Stimulated activated CD4-positive, alpha-beta T cell treated with anti-CD3 and anti-CD28 coated beads, TNF-alpha, amount 100 ng/mL, for 1 hour (primary cell): ENCODE measurements at places on chromosomes 6 and 20.

DNA sequence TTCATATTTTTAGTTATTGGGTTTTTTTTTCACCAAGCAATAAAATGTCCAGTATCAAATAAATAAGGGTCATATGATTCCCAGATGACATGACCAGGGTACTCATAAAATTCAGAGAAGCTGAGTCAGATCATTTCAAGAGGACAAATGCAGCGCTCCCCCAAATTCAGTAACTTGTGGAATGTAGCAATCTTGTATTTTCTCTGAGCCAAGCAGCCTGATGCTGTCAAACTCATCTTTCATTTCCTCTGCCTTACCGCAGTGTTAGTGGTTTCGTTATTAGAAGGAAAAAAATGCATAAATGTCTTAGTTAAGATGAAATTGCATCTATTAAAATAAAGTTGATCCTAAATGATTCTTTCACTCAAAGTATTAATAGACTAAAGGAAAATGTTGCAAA, 57.8 kb upstream of the EDN1 start:
- DNase-seq, result no peak

DNA sequence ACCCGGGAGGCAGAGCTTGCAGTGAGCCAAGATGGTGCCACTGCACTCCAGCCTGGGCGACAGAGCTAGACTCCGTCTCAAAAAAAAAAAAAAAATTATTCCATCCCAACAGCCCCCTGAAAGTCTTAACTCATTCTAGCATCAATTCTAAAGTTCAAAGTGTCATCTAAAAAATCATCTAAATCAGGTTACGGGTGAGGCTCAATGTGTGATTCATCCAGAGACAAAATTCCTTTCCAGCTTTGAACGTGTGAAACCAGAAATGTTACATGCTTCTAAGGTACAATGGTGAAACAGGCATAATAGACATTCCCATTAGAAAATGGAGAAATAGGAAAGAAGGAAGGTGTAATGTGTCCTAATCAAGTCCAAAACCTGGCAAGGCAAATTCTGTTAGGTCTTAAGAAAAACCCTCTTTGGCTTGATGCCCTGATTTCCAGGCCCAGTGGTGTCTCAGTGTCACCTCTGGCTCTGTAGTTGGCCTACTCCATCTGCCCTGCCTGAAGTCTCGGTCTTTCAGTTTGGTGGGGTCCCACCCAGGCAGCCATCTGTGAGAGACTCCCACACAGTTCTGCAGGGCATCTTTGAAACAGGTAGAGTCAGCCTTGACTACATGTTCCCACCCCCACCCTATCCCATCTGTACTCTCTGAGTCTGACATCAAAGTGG, 43.5 kb downstream of the HFE start:
- DNase-seq, result no peak

DNA sequence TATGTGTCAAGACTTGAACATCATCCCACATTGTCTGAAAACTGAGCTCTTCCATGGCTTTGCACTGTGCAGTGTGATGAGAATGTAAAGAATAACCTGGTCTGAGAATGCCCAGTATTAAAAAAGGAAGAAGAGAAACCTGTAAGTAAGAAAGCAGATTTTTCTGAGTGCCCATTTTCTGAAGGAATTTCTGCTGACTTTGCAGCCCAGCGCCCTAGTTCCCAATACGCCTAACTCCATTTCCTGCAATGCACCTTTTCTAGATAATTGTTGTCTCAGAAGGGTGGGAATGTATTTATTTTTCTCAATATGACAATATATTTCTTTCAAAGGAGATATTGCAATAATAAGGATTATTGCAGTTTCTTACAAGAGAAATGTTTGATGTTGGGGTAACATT, 231.5 kb downstream of the HAO1 start:
- no peak for DNase-seq

- DNase-seq, result no peak
Observed at GRCh38 chr6:22696481-22696880, 127.1 kb downstream of the HDGFL1 start.

- DNase-seq, result no peak
Observed at GRCh38 chr6:35311390-35312075, 13.9 kb downstream of the DEF6 start.

- no peak for DNase-seq
Observed at GRCh38 chr6:113854531-113855499, 2.3 kb upstream of the MARCKS start.

DNA sequence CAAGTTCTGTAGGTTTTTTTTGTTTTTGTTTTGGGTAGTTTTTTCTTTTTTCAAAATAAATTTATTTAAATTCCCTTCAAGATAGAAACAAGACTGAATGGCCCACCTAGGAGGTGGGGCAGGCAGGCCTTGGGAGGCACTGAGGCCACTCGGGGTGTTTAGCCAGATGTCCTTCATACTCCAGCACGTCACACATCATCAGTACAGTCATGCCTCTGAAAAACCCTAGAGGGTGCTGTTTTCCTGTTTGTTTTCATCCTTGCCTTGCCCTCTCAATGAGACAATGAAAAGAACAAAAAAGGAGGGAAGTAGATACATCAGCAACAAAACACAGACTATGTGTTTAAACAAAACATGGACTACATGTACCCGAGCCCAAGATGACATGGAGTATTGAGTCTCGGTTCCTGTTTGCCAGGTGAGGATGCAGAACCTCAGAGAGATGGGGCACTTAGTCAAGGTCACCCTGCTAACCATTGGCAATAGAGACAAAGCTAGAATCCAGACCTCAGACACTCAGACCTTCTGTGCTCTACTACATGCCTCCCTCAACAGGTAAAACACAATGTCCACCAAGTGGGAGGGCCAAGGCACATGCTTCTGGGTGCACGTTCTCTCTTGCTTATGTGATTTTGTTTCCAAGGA, 26.8 kb upstream of the CLIC5 start:
- no peak for DNase-seq

DNA sequence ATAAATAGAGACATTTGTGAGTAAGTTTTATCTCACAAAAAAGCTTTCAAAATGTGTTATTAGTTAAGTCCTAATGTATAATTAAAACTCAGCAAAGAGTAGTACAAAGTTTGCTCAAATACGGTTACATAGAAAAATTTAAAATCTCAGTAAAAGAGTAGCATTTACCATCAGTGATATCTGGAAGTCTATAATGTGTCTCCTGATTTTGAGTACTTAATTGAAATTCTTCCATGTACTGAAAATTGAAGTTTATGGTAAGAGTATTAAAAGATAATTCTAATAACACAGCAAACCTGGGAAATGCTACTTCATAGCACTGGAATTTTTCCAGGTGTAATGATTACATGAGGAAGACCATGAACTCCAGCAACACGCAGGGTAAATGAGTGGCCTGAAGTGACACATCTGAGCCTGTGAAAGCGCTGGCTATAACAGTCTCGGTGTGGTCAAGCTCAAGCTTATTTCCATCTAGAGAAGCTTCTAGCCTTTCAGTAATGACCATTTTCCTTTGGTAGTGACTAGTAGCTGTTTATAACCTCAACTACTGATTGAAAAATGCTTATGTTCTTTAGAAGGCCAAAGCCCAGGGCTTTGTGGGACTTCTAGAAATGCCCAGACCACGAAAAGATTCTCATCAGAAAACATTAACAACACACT, 203.2 kb downstream of the ISM1 start:
- no peak for DNase-seq

GRCh38 chr6:288866-289265, 3.4 kb upstream of the DUSP22 start:
- no peak for DNase-seq

- no peak for DNase-seq
Observed at GRCh38 chr6:43621078-43621835, 7.8 kb downstream of the GTPBP2 start.

GRCh38 chr6:14549871-14550270, 432.3 kb downstream of the CD83 start:
- DNase-seq, result no peak

GRCh38 chr6:13447949-13448724, 39.3 kb downstream of the GFOD1 start:
- DNase-seq, result no peak

DNA sequence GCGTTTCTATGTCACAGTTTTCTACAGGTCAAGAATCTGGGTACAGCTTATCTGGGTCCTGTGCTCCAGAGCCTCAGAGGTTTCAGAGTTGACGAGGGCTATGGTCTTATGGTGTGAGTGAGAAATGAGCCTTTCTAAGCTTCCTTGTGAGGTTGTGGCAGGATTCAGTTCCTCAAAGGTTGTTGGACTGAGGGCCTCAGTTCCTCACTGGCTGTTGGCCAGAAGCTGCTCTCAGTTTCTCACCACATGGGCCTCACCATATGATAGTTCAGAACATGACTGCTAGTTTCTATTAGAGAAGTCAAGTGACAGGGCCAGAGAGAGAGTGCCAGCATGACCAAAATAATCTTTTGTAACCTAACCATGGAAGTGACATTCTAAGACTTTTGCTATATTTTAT, 96.1 kb downstream of the NUS1 start:
- DNase-seq, result no peak

- no peak for DNase-seq
Observed at GRCh38 chr6:158080849-158081656, 87.0 kb downstream of the SERAC1 start.

- no peak for DNase-seq
Observed at GRCh38 chr6:25553502-25553901, 98.5 kb upstream of the SCGN start.

DNA sequence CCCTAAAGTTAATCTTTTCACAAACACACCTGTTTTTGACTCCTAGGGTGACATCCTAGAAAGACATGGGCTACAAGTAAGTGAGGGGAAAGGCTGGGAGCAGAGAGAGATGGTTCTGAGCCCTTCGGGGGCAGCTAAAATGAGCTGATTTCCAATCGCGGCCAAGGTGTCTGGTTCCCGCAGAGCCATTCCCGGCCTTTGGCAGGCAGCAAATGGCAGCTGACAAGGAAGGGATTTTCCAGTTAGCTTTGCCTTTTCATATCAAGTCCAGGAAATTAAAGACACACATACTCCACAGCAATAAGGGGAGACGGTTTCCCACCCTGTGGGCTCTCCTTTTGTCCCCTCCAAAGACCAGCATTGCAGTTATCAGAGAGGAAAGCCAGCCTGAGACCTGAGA, 228.5 kb downstream of the ZMYND8 start:
- DNase-seq, result no peak

- no peak for DNase-seq
Observed at GRCh38 chr6:107657373-107657754, 166.7 kb downstream of the SCML4 start.

GRCh38 chr6:37696220-37696840, 1.4 kb downstream of the MDGA1 start:
- DNase-seq, result peak; percentile 16

- DNase-seq, result no peak
Observed at GRCh38 chr20:41150664-41151063, 13.3 kb downstream of the PLCG1 start.

DNA sequence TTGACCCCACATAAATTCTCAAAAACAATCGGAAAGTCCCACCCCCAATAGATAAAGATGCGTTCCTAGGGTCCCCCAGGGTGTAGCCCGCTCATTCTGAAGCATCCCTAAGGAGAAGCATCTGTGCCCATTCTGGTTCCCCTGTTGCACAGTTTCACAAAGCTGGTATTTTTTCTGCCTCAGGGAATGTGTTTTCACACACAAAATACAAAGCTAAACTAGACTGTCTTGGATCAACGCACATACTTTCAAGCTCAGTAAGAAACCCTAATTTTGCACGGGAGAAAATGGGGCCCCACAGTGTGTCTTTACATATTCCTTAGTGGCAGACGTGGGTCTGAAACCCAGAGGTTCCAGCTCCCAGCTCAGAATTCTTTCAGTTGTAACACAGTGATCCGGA, 6.1 kb downstream of the FOXQ1 start:
- DNase-seq, result no peak

DNA sequence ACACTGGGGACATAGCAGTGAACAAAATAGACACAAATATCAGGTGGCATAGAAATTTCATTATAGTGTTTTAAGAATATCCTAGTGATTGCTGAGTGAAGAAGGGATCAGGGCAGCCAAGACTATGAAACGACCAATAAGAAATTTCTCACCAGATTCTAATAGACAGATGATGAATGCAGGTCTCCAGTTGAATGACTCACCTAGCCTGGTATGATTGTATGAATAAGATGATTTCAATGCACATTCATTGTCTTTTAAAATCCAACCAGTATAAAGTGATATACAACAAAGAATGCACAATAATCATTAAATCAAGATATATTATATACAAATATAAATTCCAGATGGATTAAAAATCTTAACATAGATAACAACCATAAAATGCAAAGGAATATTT, 124.5 kb upstream of the TENT5A start:
- DNase-seq, result no peak

DNA sequence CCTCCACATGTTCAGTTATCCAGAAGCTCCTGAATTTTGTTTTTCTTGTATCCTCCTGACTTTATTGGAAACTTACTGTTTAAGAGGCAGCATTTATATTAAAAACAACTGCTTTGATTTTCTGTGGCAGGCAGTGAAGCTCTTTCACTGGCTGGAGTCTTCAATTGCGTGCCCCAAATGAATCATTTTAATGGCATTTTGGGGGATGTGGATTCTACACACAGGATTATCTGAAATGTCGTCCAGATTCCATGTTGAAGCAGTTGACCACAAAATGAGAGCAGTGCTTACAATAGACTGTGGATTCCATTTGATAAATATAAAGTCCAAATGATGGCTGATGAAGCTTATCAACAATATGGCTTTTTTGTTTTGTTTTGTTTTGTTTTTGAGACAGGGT, 41.0 kb upstream of the HIVEP1 start:
- DNase-seq, result no peak

GRCh38 chr20:55424968-55425367, 580.4 kb downstream of the CBLN4 start:
- no peak for DNase-seq

- no peak for DNase-seq
Observed at GRCh38 chr6:36612101-36612625, 18.0 kb downstream of the SRSF3 start.

DNA sequence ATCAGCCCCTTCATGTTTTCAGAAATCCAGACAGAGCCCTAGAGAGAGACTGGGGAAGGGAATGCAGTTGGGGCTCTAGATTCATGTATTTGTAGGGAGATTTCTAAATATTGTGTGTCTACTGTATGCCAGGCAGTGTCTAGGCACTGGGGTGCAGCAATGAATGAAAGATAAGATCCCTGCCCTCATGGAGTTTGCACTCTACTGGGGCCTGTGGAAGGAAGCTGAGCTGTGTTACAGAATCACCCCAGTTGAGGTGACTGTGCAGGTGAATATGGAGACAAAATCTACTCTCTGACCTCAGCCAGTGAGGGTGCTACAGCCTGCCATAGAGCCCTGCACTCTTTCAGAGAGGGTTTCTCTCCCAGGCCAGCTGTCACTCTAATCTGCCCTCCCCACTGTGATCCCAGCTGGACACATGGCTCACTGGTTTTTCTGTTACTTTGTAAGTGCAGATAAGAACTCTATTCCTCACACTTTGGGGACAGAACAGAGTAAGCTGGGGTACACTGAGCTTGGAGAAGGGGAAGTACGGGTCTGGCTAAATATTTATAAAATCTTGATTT, 69.2 kb upstream of the E2F3 start:
- no peak for DNase-seq

GRCh38 chr20:43473381-43473704, 15.6 kb downstream of the SRSF6 start:
- no peak for DNase-seq

- no peak for DNase-seq
Observed at GRCh38 chr20:2346188-2346587, 34.5 kb upstream of the TGM6 start.
